ENCODE measurements at places on chromosomes 6 and 20. TPM values are rescaled to one million over a fixed set of nuclear protein-coding genes. Genes with fewer than 3 reads are reported as not detected.

DNA sequence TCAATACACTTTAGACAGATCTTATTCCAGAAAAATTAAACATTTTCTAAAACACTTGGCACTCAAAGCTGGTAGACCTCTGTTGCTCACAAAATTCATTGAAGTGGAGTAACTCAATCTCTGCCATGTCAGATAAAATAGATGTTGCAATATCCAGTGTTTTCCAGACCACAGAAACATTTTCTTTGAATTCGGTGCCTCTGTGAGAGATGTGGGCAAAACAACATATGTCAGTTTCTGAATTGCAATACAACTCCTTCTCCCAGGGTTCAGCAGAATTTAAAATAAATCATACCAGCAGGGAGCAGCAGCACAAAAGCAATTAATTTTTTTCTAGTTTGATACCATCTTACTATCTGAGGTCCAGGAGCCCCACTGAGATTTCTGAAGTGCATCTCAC is 11.3 kb upstream of the PKHD1 start:
- H3K4me1 ChIP-seq = no peaks in the 10 kb centered on the region
- H3K27ac ChIP-seq = no peak overlapping the region
- DNase-seq = no peak
- no peaks in the 10 kb centered on the region for H3K36me3 ChIP-seq
- H3K27me3 ChIP-seq = peaks cover 21% of the 10 kb centered on the region
- no peak overlapping the region for H3K4me3 ChIP-seq

GRCh38 chr20:60087563-60088105 is 129.4 kb downstream of the CDH26 start:
- peaks cover 35% of the 10 kb centered on the region for H3K27me3 ChIP-seq
- H3K36me3 ChIP-seq = no peaks in the 10 kb centered on the region
- DNase-seq = no peak
- H3K27ac ChIP-seq = no peak overlapping the region

GRCh38 chr20:23436681-23437080 is 2.8 kb upstream of the CSTL1 start:
- no peak overlapping the region for H3K27ac ChIP-seq
- no peak overlapping the region for H3K4me3 ChIP-seq
- DNase-seq = no peak
- peaks cover 1% of the 10 kb centered on the region for H3K27me3 ChIP-seq
- H3K4me1 ChIP-seq = no peaks in the 10 kb centered on the region

DNA sequence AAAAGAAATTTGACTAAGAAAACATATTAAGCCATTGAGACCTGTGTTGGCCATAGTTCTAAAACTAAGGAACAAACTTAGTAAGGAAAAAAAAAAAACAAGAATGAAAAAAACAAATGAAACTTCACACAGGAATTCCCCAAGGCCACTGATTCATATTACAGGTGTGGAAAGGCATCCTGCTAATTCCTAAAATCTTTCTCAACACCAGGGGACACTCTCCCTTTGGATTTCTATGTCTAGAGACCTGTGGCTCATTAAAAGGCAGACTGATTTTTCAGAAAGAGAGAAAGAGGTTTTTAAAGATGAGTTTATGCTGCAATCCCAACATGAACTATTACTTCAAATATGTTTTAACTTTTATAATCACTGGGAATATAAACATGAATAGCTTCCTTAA is at the start of gene OR12D1:
OR12D1 (plus strand) TSS at position 341 of the 400 bp plus-strand sequence.
- no peaks in the 10 kb centered on the region for H3K4me1 ChIP-seq
- peaks cover 10% of the 10 kb centered on the region for H3K27me3 ChIP-seq
- H3K36me3 ChIP-seq = no peaks in the 10 kb centered on the region
- DNase-seq = no peak
- no peak within 1 kb of the TSS for H3K4me3 ChIP-seq

DLL1 gene
- 3.3 TPM for total RNA-seq

DNA sequence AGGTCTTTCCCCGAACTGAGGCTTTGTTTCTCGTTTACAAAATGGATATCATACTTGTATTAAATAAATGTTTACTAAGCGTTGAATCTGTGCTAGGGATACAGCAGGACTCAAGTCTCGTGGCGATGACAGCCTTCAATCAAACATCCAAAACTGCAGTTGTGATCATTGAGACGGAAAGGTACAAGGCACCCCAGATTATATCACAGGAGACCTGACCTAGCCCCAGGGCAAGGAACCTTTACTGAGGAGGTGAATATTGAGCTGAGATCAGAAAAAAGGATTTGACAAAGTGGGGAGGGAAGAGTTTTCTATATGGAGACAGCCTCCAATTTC is 476 bp downstream of the AAR2 start:
- peaks cover 32% of the 10 kb centered on the region for H3K4me1 ChIP-seq
- peak overlapping the region; percentile 98 for H3K4me3 ChIP-seq
- peak overlapping the region; percentile 63 for H3K27ac ChIP-seq
- peaks cover 4% of the 10 kb centered on the region for H3K36me3 ChIP-seq

DNA sequence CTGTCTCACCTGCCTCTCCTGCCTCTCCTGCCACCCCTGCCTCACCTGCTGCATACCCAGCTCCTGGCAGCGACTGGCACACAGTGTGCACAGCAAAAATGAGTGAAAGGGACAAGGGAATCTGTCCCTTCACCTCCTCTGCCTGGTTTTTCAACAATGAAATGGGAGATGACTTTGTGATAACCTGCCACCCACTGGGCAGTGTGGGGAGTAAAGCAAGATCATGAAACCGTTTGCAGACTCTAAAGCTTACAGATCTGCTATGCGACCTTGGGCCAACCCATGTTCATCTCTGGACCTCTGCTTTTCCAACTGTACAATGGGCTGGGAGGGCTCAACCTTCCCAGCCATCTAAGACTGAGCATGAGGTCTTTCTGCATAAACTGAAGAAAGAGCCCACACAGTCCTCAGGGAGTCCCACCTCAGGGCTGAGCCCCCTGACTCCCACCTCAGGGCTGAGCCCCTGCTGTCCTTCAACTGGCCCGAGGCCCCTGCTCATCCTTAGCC is 81.1 kb downstream of the RIPOR3 start:
- DNase-seq = no peak
- no peaks in the 10 kb centered on the region for H3K36me3 ChIP-seq
- no peak overlapping the region for H3K27ac ChIP-seq
- H3K4me3 ChIP-seq = no peak overlapping the region

WASF1 gene
- total RNA-seq = 1.0 TPM

GRCh38 chr20:17637985-17638640 is 43.9 kb downstream of the RRBP1 start:
- DNase-seq = no peak
- H3K36me3 ChIP-seq = peaks cover 44% of the 10 kb centered on the region
- no peak overlapping the region for H3K4me3 ChIP-seq

SLC44A4 gene
- total RNA-seq = 0.13 TPM

GRCh38 chr6:138564170-138564721 is 65.0 kb upstream of the NHSL1 start:
- no peaks in the 10 kb centered on the region for H3K4me1 ChIP-seq
- H3K27me3 ChIP-seq = peaks cover 21% of the 10 kb centered on the region
- no peaks in the 10 kb centered on the region for H3K36me3 ChIP-seq

GRCh38 chr6:133549371-133549801 is 308.2 kb downstream of the EYA4 start:
- no peak overlapping the region for H3K27ac ChIP-seq
- no peak for DNase-seq
- H3K4me1 ChIP-seq = no peaks in the 10 kb centered on the region
- no peaks in the 10 kb centered on the region for H3K36me3 ChIP-seq
- H3K27me3 ChIP-seq = no peaks in the 10 kb centered on the region

SLC26A8 gene
- not detected for total RNA-seq

GRCh38 chr6:11614534-11615213 is 77.1 kb downstream of the TMEM170B start:
- H3K4me3 ChIP-seq = no peak overlapping the region
- no peak for DNase-seq
- H3K27me3 ChIP-seq = no peaks in the 10 kb centered on the region
- H3K36me3 ChIP-seq = no peaks in the 10 kb centered on the region
- H3K27ac ChIP-seq = no peak overlapping the region

SRSF12 gene
- not detected for total RNA-seq

- H3K4me1 ChIP-seq = no peaks in the 10 kb centered on the region
- no peak overlapping the region for H3K4me3 ChIP-seq
- H3K27ac ChIP-seq = no peak overlapping the region
- H3K36me3 ChIP-seq = no peaks in the 10 kb centered on the region
- DNase-seq = no peak
Observed at GRCh38 chr6:118186672-118187567, 279.9 kb downstream of the SLC35F1 start.

KIAA1755 gene
- total RNA-seq = not detected

DNA sequence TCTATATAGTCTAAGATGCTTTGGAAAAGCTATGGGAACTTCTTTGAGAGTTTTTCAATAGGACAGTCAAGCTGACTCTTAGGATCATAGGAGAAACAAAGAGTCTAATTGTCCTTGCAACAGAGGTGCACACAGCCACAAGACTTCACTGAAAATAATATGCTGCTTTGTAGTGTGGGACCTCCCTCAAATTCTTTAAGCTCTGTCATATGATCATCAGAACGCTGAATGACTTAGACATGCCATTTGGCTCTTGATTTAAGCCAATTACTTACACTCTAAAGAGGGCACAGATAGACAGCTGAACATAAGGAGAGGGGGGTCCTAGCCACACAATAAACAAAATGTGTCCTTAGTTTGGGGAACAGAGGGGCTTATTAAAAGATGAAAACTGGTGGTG is 818.7 kb upstream of the GJE1 start:
- H3K4me1 ChIP-seq = no peaks in the 10 kb centered on the region
- H3K27me3 ChIP-seq = no peaks in the 10 kb centered on the region
- no peak overlapping the region for H3K27ac ChIP-seq
- no peak overlapping the region for H3K4me3 ChIP-seq
- no peak for DNase-seq

SLC52A3 gene
- not detected for total RNA-seq

BACH2 gene
- total RNA-seq = 108 TPM

- H3K4me1 ChIP-seq = no peaks in the 10 kb centered on the region
- no peak overlapping the region for H3K4me3 ChIP-seq
- H3K36me3 ChIP-seq = no peaks in the 10 kb centered on the region
- H3K27ac ChIP-seq = no peak overlapping the region
- DNase-seq = no peak
Observed at GRCh38 chr20:38343311-38344106, 2.8 kb upstream of the LBP start.

SYCP2L gene
- total RNA-seq = not detected

GHRH gene
- not detected for total RNA-seq

GRCh38 chr6:41757931-41758640 is 10.9 kb upstream of the PGC start:
- H3K4me1 ChIP-seq = peaks cover 2% of the 10 kb centered on the region
- no peak for DNase-seq
- H3K27ac ChIP-seq = no peak overlapping the region
- no peak overlapping the region for H3K4me3 ChIP-seq
- no peaks in the 10 kb centered on the region for H3K27me3 ChIP-seq

GRCh38 chr20:17849901-17850683 is 118.5 kb downstream of the SNX5 start:
- no peak overlapping the region for H3K4me3 ChIP-seq
- no peak for DNase-seq
- no peaks in the 10 kb centered on the region for H3K36me3 ChIP-seq

GRCh38 chr6:2745246-2745645 is 5.5 kb downstream of the MYLK4 start:
- no peak for DNase-seq
- H3K27ac ChIP-seq = no peak overlapping the region
- no peaks in the 10 kb centered on the region for H3K36me3 ChIP-seq
- H3K4me1 ChIP-seq = no peaks in the 10 kb centered on the region

Data from T-cell (primary cell).